ENCODE measurements at places on chromosomes 2 and 18. TPM values are rescaled to one million over a fixed set of nuclear protein-coding genes. Genes with fewer than 3 reads are reported as not detected.

MC4R gene
- not detected for total RNA-seq

DNA sequence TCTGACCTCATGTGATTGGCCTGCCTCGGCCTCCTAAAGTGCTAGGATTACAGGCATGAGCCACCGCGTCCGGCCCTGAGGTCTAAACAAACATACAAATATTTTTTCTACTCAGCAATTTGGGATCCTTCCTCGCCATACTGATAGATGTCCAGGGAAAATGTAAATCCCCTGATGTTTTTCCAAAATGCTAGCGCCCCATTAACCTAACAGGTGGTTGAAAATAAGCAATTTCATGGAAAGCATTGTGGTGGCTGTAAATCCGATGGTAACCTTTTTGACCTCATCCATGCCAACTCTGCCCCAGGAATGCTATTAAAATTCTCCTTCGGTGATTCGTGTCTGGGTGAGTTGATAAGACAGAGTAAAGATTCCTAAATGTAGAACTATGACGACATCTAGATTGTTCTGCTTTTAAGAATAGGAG, 19.3 kb downstream of the GEMIN6 start:
- DNase-seq: no peak

GRCh38 chr2:20091305-20091991, 40.0 kb upstream of the LAPTM4A start:
- DNase-seq: no peak

MAP3K19 gene
- total RNA-seq: not detected

DNA sequence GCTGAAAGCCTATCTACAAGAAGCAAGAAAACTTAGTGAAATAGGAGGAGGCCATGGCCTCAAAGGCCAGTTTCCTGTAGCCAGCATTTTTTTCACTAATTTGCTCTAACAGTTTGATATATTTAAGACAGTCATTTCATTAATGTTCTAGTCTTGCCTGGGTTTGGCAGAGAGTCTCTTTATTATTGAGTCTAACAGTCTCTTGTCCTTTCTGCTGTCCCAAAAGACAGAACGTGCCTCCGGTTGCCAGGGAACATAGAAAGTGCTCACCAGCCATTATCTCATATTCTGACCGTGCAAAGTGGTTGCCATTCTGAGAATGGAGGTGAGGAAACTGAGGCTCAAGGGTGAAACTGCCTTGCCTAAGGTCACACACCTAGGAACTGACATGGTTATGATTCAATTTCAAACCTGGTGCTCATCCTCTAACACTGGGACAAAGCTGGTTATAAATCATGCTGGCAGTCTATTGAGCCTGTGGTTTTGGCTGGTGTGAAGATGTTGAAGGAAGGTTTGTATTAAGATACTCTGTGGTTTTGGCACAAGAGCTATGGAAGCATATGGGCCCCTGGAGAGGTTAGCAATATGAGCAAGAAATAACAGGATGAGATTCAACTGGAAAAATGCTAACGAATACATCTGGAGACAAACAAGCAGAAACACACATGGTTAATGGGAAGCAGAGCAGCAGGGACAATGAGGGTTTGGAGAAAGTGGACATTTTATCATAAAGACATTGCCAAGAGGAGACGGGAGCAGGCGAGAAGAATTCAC, 903.3 kb upstream of the KLHL29 start:
- DNase-seq: no peak

DNA sequence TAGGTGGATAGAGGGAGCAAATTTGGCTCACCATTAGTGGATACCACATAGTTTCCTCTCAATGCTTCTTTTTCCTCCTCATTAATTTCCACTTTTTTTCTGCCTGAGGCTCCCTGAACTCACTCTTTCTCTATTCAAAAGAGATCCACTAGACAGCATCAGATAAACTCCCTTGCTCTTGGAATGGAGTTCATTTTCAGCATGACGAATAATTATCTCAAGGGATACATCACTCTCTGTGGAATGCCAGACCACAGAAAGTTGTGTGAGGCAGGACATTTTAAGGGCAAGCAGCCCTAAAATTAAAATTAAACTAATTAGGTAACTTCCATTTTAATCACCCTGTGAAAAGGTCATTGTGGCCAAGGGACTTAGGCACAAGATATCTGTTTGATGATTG, 1920.1 kb upstream of the CELF4 start:
- no peak for DNase-seq

RNF103 gene
- 22.8 TPM for total RNA-seq

ADD2 gene
- total RNA-seq: 1.1 TPM

- no peak for DNase-seq
These were observed 10.4 kb downstream of the COLEC11 start for GRCh38 chr2:3604991-3605961.

- no peak for DNase-seq
These were observed 16.5 kb downstream of the BOK start for GRCh38 chr2:241574911-241575623.

Measured in progenitor cell of endocrine pancreas (in vitro differentiated cells).